ENCODE measurements at places on chromosomes 16 and 17.

GRCh38 chr16:70575376-70575775 lies 51.8 kb downstream of the SF3B3 start:
- DNase-seq = no peak

- DNase-seq = no peak
These were observed at the start of gene WFDC1 for GRCh38 chr16:84294531-84295142. Gene WFDC1, plus strand, starts transcription at chr16:84294878. Its CDS starts 94 bp downstream, at chr16:84294972.

- DNase-seq = no peak
These were observed 22.5 kb downstream of the VPS53 start for GRCh38 chr17:692116-692515.

- DNase-seq = no peak
These were observed 191.8 kb downstream of the PRKCA start for GRCh38 chr17:66494023-66494803.

- no peak for DNase-seq
These were observed 77.7 kb upstream of the PLCG2 start for GRCh38 chr16:81701296-81701970.

- DNase-seq = no peak
These were observed 151.7 kb upstream of the CHMP6 start for GRCh38 chr17:80839970-80840369.

DNA sequence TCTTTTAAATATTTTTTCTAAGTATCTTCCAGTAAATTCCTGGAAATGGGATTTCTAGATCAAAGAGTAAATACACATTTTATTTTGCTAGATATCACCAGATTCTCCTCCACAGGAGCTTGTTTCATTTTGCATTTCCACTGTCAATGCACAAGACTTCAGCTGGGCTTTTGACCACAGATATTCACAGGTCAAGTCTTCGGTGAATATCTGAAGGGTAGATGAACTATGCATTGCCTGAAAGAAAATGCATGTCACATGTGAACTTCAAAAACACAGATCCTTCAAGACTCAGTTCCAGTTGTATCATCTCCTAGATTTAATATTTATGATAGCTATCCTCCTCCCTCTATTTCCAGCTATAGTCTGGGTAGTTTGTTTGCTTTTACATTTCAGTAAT lies 963.6 kb upstream of the GOT2 start:
- DNase-seq = no peak

DNA sequence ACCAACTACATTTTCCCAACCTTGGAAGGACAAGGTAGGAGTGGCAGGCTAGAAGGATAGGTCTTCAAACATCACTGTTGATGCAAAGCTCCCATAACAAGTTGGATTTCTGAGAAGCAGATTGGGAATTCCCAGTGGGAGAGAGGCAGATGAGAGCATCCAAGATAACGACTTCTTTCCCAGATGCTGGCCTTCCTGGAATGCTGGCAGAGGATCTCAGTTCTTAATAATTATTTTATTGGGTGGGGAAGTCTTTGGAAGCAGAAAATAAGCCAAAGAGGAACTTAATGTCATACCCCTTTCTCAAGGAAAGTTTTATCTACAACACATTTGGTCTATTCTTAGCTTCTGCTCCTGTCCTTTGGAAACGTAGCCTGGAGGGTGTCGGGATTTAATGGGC lies 64.5 kb downstream of the MPRIP start:
- no peak for DNase-seq

All from activated CD4-positive, alpha-beta T cell treated with anti-CD3 and anti-CD28 coated beads, Interleukin-2, amount 50 U/mL, for 24 hours (primary cell).